Activated T-cell treated with anti-CD3 and anti-CD28 coated beads, Interleukin-2, amount 50 U/mL, for 72 hours (primary cell): ENCODE measurements at places on chromosomes 1 and 21. TPM values are rescaled to one million over a fixed set of nuclear protein-coding genes. Genes with fewer than 3 reads are reported as not detected.

DNA sequence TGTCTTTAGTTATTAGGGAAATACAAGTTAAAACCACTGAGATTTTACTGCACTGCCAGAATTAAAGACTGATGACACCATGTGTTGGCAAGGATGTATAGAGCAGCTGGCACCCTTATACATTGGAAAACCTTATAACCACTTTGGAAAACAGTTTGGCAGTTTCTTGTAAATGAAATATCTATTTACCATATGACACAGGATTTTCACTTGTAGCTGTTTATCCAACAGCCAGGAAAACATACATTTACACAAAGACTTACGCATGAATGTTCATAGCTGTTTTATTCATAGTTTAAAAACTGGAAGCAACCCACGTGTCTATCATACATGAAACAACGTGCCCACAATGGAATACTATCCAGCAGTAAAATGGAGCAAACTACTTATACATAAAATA lies 45.3 kb downstream of the PRRC2C start:
- H3K4me3 ChIP-seq: no peak overlapping the region
- H3K4me1 ChIP-seq: peaks cover 6% of the 10 kb centered on the region
- no peak for DNase-seq

DNA sequence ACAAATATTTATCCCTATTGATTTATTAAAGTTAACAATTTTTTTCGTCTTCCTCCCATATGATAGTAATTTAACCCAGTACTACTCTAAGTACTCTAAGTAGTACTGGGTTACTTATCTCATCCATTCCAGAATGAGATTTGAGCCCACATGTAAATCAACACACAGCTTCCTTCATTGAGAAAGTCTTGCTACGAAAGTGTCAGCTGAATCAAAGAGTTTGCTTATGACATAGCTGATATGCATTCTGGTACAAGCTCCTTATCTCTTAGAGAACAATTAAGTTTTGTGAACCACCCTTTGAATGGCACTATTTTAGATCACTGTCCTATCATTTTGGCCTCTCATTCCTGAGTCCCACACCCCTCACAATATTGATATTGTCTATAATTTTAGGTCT lies 2.4 kb upstream of the SLC44A3 start:
- DNase-seq: no peak
- H3K4me1 ChIP-seq: no peaks in the 10 kb centered on the region
- H3K4me3 ChIP-seq: no peak overlapping the region
- peaks cover 2% of the 10 kb centered on the region for H3K36me3 ChIP-seq
- peaks cover 58% of the 10 kb centered on the region for H3K27me3 ChIP-seq

GRCh38 chr1:190685676-190686075 lies 208.0 kb upstream of the BRINP3 start:
- H3K36me3 ChIP-seq: no peaks in the 10 kb centered on the region
- no peak overlapping the region for H3K4me3 ChIP-seq
- no peak overlapping the region for H3K27ac ChIP-seq
- no peaks in the 10 kb centered on the region for H3K4me1 ChIP-seq
- no peak for DNase-seq

DNA sequence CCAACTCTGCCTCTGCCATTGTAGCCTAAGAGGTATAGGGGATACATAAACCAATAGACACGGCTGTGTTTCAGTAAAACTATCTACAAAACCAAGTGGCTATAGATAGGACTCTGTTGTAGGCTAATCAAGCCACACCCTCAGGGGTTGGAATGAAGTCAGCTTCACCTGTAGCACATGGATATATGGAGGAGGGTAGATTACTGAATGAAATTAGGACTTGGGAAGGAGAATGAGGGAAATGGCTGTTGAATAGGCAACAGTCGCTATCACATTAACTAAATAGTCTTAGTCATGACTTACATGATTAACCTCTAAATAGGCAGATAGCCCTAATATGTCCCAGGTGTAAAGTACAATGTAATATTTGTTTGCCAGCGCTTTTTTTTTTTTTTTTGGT lies 49.7 kb downstream of the DESI2 start:
- H3K4me3 ChIP-seq: no peak overlapping the region
- no peaks in the 10 kb centered on the region for H3K4me1 ChIP-seq
- no peak overlapping the region for H3K27ac ChIP-seq

DNA sequence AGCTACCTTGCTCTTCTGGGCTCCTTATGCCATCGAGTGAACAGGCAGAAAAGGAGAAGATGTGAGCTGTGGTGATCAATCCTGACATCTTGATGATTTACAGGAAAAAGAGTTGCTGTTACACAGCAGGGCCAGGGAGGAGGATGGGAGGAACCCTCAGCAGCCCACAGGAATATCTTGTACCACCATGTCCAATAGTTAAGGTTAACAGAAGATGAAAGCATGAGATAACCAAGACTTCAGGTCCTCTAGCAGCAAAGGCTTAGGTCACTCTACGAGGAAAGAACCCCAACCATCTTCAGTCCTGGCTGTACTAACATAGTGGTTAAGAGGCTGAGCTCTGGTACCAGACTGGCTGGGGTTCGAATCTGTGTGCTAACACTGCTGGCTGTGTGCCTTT lies 12.1 kb upstream of the SELENBP1 start:
- no peaks in the 10 kb centered on the region for H3K4me1 ChIP-seq
- no peak overlapping the region for H3K27ac ChIP-seq
- no peaks in the 10 kb centered on the region for H3K27me3 ChIP-seq
- H3K4me3 ChIP-seq: no peak overlapping the region
- no peak for DNase-seq

DNA sequence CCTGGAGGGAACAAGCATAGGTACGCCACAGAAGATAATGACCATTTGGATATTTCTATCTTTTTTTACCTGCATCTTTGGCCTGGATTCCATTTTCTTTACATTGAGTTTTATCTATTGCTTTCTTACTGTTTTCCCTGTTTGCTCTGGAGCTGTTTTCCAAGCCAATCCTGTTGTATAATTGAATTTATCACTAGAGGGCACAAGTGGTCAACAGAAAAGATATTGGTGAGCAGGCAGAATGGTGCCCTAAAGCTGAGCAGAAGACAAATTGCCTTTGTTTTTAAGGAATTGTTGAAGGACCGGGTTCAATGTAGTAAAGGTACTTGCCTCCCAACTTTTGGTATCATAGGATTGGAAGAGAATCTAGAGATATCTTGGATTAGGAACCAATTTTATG lies 152.8 kb downstream of the PPP1R12B start:
- peaks cover 3% of the 10 kb centered on the region for H3K36me3 ChIP-seq
- no peak overlapping the region for H3K4me3 ChIP-seq
- no peaks in the 10 kb centered on the region for H3K27me3 ChIP-seq
- H3K4me1 ChIP-seq: no peaks in the 10 kb centered on the region
- no peak overlapping the region for H3K27ac ChIP-seq

DNA sequence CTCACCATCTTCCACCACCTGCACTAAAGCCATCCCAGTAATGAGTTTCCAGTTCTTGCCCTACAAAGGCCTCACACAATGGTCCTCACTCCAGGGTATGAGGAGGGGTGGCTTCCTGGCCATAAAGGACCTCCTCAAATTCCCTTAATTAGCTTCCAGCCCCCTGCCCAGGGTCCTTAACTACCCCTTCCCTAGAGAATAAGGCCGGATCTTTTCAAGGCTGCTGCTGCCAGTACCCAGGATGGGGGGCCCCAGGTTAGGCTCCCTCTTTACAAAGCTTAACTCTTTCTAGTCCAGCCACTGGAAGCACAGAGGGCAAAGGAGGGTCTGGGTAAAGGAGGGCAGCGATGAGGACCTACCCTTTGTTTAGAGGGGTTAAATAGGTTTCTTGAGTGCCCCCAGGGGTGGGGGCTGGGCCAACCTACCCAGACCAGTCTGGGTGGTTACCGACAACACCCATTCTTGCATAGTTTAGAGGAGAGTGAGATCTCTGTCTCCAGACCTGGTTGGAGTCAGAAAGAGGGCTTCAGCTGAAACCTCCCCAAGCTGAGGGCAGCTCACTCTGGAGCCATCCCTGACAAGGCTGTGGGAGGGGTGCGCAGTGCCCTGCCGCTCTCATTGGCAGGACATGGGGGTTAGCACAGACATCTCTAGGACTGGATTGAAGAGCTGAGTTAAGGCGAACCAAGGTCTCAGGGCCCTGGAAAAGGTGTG lies 7.1 kb downstream of the BLACAT1 start:
- DNase-seq: no peak
- H3K4me1 ChIP-seq: peaks cover 6% of the 10 kb centered on the region
- H3K27me3 ChIP-seq: peaks cover 31% of the 10 kb centered on the region
- no peaks in the 10 kb centered on the region for H3K36me3 ChIP-seq

DNA sequence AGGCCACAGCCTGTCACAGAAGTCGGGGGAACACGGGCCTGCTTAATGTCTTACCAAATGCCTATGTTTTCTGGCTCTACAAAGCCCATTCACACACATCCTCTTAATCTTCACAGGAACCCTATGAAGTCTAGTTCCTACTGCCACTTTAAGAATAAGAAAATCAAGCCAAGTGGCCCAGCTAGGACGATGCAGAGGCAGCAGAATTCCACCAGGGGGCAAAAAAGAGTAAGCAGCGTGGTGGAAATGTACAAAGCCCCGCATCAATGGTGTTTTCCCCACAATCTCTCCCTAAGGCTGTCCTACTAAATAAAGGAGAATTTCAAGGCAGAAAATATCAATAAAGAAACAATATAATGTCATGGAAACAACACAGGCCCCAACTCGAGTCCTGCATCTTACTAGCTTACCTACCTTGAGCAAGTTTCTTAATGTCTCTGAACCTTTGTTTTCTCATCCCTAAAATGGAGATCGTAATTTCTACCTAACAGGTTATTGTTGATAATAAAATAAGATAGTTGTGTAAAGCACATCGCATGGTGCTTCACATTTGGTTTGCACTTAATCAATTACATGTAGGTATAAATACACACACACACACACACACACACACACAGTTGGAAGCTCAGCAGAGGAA lies 21.4 kb downstream of the SEC16B start:
- no peaks in the 10 kb centered on the region for H3K36me3 ChIP-seq
- no peaks in the 10 kb centered on the region for H3K4me1 ChIP-seq
- peak; percentile 15 for DNase-seq
- no peaks in the 10 kb centered on the region for H3K27me3 ChIP-seq

- peak overlapping the region; percentile 72 for H3K4me3 ChIP-seq
- peaks cover 93% of the 10 kb centered on the region for H3K4me1 ChIP-seq
- peaks cover 6% of the 10 kb centered on the region for H3K36me3 ChIP-seq
- no peaks in the 10 kb centered on the region for H3K27me3 ChIP-seq
- peak; percentile 81 for DNase-seq
- H3K27ac ChIP-seq: peak overlapping the region; percentile 96
Observed at GRCh38 chr1:226691247-226691646, 47.8 kb downstream of the ITPKB start.

- no peak overlapping the region for H3K4me3 ChIP-seq
- peak overlapping the region; percentile 8 for H3K27ac ChIP-seq
- DNase-seq: no peak
- H3K4me1 ChIP-seq: peaks cover 10% of the 10 kb centered on the region
- no peaks in the 10 kb centered on the region for H3K27me3 ChIP-seq
Observed at GRCh38 chr21:39221282-39221996, 38.2 kb upstream of the PSMG1 start.

GRCh38 chr1:168709405-168710363 lies 19.3 kb downstream of the DPT start:
- no peak overlapping the region for H3K27ac ChIP-seq
- peaks cover 7% of the 10 kb centered on the region for H3K27me3 ChIP-seq
- H3K36me3 ChIP-seq: no peaks in the 10 kb centered on the region
- DNase-seq: no peak
- no peak overlapping the region for H3K4me3 ChIP-seq
- H3K4me1 ChIP-seq: no peaks in the 10 kb centered on the region

- peaks cover 25% of the 10 kb centered on the region for H3K4me1 ChIP-seq
- peak; percentile 51 for DNase-seq
- peak overlapping the region; percentile 70 for H3K4me3 ChIP-seq
- no peaks in the 10 kb centered on the region for H3K36me3 ChIP-seq
- H3K27me3 ChIP-seq: no peaks in the 10 kb centered on the region
Observed at GRCh38 chr1:6348511-6349191, 44.9 kb downstream of the ACOT7 start.

DNA sequence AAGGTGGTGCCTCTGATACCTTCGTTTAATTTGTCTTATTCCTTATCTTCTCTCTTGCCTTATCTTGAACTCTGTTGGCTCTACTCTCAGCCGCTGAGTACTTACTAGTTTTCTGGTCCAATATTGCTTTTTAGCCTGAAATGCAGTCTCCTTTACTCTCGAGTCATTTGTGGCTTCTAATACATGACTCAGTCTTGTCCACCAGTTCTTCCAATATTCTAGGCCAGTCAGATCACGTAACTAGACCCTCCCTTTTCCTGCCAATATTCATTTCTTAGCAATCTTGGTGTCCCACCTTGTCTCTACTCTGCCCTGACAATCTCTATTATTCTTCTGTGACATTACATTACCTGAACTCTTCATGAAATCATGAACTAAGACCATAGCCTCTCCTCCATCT lies 555.8 kb downstream of the DPYD start:
- no peak for DNase-seq
- no peaks in the 10 kb centered on the region for H3K4me1 ChIP-seq
- H3K27ac ChIP-seq: no peak overlapping the region
- peaks cover 9% of the 10 kb centered on the region for H3K36me3 ChIP-seq
- no peaks in the 10 kb centered on the region for H3K27me3 ChIP-seq

- H3K4me1 ChIP-seq: no peaks in the 10 kb centered on the region
- peaks cover 13% of the 10 kb centered on the region for H3K27me3 ChIP-seq
- H3K36me3 ChIP-seq: no peaks in the 10 kb centered on the region
- H3K4me3 ChIP-seq: no peak overlapping the region
Observed at GRCh38 chr1:110501488-110502132, 17.4 kb downstream of the KCNA10 start.

DNA sequence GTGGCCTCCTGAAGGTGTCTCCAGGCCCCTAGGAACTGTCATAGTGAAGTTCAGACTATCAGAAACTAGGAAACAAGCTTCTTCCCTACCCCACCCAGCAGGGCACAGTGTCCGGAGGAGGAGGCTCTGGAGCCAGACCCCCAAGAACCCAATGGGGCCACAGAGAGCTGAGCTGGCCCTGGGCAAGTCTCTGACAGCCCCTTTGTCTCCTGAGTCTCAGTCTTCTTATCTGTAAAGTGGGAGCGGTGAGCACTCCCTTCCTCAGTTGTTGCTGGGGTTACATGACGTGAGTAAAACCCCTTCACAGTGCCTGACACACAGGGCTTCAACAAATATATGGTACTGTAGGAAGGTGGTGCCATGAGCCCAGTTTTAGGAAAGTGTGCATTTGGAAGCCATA lies 675.8 kb downstream of the MATN1 start:
- H3K4me1 ChIP-seq: peaks cover 3% of the 10 kb centered on the region
- H3K27me3 ChIP-seq: no peaks in the 10 kb centered on the region
- H3K27ac ChIP-seq: no peak overlapping the region
- DNase-seq: no peak

DNA sequence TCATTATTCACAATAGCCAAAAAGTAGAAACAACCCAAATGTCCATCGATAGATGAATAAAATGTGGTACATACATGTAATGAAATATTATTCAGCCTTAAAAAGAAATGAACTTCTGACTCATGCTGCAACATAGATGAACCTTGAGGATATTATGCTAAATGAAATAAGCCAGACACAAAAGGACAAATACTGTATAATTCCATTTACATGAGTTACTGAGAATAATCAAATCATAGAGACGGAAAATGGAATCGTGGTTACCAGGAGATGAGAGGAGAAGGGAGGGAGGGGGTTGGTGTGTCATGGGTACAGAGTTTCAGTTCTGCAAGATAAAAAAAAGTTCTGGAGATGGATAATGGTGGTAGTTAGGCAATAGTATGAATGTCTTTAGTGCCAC lies 184.1 kb downstream of the PSMG1 start:
- no peak overlapping the region for H3K4me3 ChIP-seq
- peaks cover 30% of the 10 kb centered on the region for H3K27me3 ChIP-seq
- H3K36me3 ChIP-seq: no peaks in the 10 kb centered on the region
- DNase-seq: no peak
- H3K4me1 ChIP-seq: peaks cover 53% of the 10 kb centered on the region
- no peak overlapping the region for H3K27ac ChIP-seq

FOXD3 gene
- not detected for total RNA-seq

KISS1 gene
- not detected for total RNA-seq

CLCN6 gene
- 9.3 TPM for total RNA-seq

FBXO2 gene
- total RNA-seq: 1.9 TPM

CD1E gene
- not detected for total RNA-seq

IQCC gene
- total RNA-seq: 4.6 TPM

NPHS2 gene
- not detected for total RNA-seq
